GM13976 (cell line): ENCODE measurements at places on chromosomes 6 and 20.

GRCh38 chr6:107539409-107539808, 49.5 kb downstream of the SOBP start:
- DNase-seq: no peak

- DNase-seq: no peak
Measured at GRCh38 chr20:49510562-49511122, 28.2 kb upstream of the KCNB1 start.

GRCh38 chr6:147909640-147910039, 401.1 kb downstream of the SAMD5 start:
- DNase-seq: no peak

GRCh38 chr6:119148825-119149525, 70.5 kb upstream of the FAM184A start:
- DNase-seq: no peak

GRCh38 chr6:16224409-16224808, 14.0 kb upstream of the GMPR start:
- no peak for DNase-seq

DNA sequence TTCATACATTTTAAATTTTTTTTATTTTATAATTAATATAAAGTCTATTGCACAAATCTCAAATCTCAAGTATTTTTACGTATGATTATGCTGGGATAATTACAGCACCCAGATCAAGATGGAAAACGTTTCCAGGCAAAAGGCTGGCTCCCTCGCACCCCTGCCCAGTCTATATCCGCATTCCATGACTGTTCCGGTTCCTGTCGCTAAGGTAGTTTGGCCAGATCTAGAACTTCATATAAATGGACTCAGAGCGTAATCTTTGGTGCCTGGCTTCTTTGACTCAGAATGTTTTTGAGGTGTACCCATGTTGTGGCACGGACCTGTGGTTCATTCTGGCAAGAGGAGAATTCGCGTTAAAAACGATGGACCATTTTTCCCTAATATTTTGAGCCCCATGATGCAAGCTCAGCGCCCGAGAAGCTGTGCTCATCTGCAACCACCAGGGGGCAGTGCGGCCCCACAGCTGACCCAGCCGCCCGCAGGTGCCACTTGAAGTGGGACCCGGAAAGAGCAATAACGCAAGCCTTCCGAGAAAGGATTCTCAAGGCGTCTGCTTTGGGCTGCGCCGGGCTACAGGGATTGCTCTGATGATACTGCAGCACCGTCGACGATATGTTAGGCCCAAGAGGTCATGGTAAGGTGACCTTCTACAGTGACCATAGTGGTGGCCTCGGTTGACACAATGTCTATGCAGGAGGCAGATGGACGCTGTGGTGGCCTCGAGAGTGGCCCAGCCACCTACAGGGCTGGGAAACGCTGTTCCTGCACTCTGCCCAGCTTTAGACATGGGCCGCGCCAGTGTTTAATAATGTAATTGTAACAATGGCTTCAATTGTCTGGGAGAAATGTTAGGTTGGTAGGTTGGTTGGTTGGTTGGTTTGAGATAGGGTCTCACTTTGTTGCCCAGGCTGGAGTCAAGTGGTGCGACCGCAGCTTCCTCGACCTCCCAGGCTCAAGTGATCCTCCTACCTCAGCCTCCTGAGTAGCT, 160.1 kb downstream of the ZMYND8 start:
- DNase-seq: peak; percentile 86

- no peak for DNase-seq
Measured at GRCh38 chr20:46928580-46929132, 34.0 kb downstream of the EYA2 start.

- DNase-seq: no peak
Measured at GRCh38 chr6:140437619-140438345, 1063.3 kb upstream of the CITED2 start.
